ENCODE measurements at places on chromosomes 7 and 10.

GRCh38 chr10:81179805-81180452 lies 642.2 kb downstream of the SH2D4B start:
- DNase-seq = no peak

GRCh38 chr7:17009007-17009719 lies 127.4 kb upstream of the AGR3 start:
- no peak for DNase-seq

GRCh38 chr7:157730614-157731013 lies 393.8 kb downstream of the DNAJB6 start:
- no peak for DNase-seq

DNA sequence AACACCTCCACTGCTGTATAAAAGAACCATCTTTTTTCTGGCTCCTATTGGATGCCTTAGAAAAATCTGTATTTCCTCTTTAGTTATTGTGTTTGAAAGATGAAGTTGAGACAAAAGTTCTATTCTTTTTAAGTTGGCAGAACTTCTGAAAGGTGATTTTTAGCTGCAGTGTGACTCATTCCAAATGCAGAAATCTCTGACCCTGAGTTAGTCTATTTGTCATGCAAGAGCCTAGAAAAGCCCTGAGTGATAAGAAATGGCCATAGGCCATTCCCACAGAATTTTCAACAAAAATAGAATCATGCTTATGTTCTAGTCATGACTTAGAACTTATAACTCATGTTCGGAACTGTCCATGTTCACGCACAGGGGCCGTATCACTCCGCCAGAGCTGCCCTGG lies 89.1 kb downstream of the EGFR start:
- DNase-seq = no peak

DNA sequence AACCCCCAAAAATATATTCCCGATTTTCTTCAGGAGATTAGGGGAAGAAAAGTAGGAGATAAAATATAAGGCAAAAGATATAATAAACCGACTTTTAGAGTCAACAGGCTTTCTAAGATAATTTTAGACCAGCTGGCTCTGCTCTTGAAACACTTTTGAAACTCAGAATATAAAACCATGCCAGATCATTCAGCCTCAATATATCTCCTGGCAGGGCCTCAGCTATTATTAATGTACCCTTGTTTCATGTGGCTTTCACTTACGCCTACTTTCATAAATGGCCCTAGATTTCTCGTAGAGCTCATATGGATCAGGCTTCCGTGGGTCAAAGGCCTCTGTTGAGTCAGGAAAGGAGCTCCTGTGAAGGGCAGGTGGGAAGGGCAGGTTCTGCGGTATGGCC lies 396.0 kb downstream of the PHTF2 start:
- DNase-seq = no peak

GRCh38 chr10:119597405-119598186 lies 832 bp upstream of the TIAL1 start:
- DNase-seq = no peak

DNA sequence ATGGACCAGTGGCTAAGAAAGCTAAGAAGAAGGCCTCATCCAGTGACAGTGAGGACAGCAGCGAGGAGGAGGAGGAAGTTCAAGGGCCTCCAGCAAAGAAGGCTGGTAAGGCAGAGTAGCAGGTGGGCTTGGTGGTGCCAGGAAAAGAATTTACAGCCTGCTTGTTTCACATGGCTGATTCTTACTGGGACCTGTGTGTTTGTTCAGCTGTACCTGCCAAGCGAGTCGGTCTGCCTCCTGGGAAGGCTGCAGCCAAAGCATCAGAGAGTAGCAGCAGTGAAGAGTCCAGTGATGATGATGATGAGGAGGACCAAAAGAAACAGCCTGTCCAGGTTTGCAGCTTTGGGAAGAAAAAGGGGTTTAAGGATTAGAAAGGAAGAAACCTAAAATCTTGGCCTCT lies 5.0 kb downstream of the NOLC1 start:
- no peak for DNase-seq

- DNase-seq = no peak
Observed at GRCh38 chr10:28793482-28793881, 116.2 kb downstream of the BAMBI start.

- no peak for DNase-seq
Observed at GRCh38 chr7:2629746-2630681, 1.8 kb upstream of the TTYH3 start.

DNA sequence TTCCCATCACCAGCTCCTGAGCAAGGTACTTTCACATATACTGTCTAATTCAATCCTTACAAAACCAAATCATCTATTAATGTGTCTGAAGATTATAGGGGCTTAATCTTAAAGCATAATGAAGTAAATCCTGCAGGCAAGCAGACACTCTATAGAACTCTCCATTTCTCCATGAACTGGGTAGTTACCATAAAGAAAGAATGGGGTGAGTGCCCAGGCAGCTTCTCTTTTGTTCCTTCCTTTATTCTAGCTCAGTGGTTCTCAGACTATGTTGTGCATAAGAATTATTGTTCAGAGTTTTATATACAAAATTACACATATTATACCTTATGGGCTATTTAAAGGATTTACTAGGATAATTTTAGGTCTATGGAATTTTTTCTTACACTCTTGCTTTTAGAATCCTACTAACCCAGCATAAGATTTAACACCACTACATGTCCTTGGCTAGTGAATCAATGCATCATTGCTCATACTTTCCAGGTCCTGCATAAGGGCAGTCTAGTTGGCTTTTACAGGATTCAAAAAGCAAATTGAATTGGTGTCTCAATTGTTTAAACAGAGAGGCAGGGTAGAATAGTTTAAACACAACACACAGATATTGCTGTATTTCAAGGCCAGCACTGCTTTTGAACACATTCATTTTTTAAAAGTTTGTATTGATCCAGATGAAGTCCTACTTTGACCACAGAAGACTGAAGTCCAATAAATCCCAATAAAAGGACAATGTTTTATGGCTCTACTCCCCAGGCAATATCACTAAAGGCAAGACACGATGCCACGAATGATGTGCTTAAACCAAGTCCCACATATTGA lies 12.9 kb downstream of the SGCE start:
- DNase-seq = no peak

GRCh38 chr7:71303566-71303965 lies 171.6 kb downstream of the GALNT17 start:
- DNase-seq = no peak

GRCh38 chr10:104297697-104298660 lies 29.0 kb downstream of the GSTO2 start:
- no peak for DNase-seq

DNA sequence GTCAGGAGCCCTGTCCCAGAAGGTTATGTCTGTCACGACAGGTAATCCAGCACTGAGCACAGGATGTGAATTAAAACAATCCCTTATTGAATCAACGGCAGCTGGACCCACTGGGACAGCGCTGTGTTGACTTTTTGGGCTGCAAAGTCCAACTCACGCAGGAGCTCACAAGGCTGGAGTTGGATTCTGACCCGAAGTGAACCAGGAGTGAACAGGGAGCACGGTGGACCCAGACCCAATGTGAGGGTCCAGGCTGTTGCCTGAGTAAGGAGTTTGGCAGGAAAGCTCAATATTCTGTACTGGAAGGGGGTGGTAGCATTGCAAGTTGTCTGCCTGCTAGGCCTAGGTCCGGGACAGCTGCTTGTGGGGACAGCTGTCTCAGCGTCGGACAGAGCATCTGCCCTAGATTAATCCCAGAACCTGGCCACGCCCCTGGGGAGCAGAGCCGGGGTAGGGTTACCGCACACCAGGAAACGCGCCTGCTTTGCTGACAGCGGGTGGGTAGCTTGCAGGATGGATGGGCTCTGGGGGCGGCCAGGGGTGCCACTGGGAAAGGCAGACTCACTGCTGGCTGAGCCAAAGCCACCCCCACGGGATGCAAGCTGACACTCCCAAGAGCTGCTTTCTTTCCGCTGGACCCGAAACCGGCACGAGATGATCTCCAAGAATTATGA lies 24.0 kb downstream of the COL26A1 start:
- DNase-seq = no peak

- no peak for DNase-seq
Observed at GRCh38 chr10:92811986-92812385, 36.3 kb upstream of the EXOC6 start.

Data from stimulated activated CD8-positive, alpha-beta memory T cell treated with anti-CD3 and anti-CD28 coated beads, Interleukin-2, amount 100 ng/mL, for 1 hour (primary cell).